ENCODE measurements at places on chromosomes 6 and 20.

DNA sequence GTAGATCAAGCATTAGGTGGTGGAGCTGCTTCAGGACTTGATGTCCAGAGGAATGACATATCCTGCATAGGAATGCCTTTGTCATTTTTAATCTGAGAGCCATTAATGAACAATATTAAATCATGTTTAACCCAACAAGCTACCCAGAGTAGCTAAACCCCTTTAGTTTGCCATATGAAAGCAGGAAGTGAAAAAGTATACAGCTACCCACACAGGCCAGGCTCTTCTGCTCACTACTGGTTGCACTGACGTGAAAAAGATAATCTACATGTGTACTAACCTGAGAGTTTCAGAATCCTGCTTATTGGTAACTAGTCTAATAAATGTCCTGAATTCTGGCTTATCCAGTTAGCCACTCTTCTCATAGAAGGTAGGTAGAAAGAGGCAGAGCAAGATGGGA lies 19.9 kb downstream of the GLYATL3 start:
- DNase-seq, result no peak

DNA sequence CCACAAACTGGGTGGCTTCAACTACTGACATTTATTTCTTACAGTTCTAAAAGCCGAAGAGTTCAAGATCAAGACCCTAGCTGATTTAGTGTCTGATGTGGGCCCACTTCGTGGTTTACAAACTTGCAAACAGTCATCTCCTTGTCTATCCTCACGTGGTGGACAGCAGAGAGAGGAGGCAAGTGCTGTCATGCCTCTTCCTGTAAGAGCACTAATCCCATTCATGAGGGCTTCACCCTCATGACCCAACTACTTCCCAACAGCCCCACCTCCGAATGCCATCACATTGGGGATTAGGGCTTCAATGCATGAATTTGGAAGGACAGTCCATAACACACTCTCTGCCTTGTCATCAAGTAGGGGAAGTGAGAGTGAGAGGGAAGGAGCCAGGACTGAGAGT lies 15.6 kb upstream of the ISM1 start:
- no peak for DNase-seq

- DNase-seq, result no peak
Observed at GRCh38 chr20:62025832-62026563, 39.7 kb downstream of the TAF4 start.

GRCh38 chr6:82298012-82298411 lies 50.5 kb upstream of the IBTK start:
- no peak for DNase-seq

DNA sequence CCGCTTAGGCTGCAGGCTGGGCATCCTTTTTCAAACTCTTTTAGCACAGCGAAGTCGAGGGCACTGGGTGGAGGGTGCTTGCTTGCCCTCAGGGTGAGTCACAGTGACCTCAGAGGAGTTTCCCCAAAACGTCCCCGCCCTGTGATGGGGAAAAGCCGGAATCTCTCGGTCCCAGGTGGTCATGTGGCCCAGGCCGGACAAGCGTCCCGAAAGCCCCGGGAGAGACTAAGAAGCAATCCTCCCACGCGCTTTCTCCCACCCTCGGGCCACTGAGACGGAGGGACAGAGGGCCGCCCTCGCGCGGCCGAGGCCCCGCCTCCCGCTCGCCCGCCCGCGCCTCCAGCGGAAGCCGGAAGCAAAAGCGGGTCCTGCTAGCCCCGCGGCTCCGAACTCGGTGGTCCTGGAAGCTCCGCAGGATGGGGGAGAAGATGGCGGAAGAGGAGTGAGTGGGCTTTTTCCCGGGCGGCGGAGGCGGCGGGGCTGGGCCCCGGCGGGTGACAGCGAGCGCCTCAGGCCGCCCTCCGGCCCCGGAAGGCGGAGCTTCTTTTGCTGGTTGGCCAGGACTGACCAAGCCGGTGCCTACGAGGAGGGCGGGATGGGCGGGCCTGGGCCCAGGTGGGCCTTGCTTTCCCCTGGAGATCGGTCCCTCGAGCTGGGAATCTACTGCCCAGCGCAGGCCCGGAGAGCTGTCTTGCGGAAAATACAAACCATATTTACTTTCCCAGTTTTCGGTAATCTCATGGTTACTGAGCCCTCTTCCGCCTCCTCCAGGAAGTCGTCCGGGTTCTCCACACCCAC lies at the start of gene SLC9A8:
TSS of gene SLC9A8 (plus strand) at position 322 of the 798 bp plus-strand sequence. CDS start at position 417, 95 bp downstream.
- peak; percentile 85 for DNase-seq

DNA sequence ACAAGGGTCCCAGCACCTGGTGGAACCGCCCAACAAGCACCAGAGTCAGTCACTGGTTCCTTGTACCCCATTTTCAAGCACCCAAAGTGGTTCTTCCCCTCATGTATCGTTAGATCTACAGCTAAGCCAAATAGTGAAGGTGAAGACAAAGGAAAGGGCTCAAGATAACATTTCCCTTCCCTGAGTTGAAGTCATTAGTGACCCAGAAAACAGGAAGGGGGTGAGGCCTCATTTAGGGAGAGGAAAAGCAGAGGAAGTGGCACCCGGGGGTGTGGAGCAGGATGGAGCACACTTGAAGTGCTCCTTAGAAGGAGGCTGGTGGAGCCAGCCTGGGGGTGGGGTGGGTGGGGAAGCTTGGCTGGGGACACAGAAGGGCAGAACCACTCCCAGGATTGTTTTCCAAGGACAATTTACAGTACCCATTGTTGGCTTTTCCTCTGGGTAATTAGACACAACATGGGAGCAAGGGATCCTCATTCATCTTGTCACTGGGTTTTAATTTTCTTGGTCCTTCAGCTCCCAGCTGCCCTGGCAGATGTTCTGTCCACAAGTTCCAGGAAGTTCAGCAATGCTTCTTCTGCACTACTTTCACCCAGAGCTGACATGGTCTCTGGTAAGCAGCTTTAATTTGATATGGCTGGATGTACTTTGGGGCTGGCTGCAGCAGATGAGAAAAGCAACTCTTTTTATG lies 73.3 kb upstream of the CD93 start:
- DNase-seq, result no peak

DNA sequence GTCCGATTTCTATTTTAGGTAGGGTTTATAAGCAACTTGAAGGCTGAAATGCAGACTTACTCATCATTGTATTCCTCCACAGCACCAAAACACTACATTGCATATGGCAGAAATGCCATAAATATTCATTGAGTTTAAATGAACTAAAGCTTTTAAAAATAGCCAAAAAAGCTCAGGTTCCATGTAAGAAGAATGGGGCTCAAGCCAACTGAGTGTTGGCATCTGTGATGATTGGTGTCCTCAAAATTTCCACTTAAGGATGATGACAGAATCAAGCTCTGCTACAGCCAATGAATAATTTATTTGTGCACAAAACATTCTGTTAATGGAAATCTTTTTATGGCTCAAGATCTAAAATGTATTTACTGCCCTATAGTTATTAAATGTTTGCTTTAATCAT lies 115.4 kb downstream of the HIVEP2 start:
- no peak for DNase-seq

- DNase-seq, result no peak
Observed at GRCh38 chr6:38033442-38033982, 214.0 kb downstream of the ZFAND3 start.

DNA sequence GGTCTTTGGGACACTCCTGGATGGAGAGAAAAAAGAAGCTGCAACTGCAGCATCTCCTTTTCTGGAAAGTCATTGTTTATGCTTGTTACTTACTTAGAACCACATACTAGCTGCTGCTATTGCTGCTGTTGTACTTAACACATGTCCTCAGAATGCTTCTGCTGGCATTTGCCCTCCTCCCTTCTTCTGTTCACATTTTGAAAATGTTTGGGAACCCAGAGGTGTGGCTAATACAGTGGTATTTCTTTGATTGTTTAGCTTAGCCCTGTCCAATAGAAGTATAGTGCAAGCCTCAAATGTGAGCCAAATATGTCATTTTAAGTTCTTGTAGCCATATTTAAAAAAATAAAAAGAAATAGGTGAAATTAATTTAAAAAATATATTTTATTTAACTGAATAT lies 8.4 kb downstream of the DTD1 start:
- no peak for DNase-seq

- peak; percentile 48 for DNase-seq
Observed at GRCh38 chr6:56540232-56541029, 102.3 kb downstream of the DST start.

GRCh38 chr6:111087871-111088667 lies 766 bp downstream of the SLC16A10 start:
- peak; percentile 7 for DNase-seq

GRCh38 chr6:170553534-170554012 lies 466 bp upstream of the PSMB1 start:
- DNase-seq, result no peak

GRCh38 chr6:31272436-31272835 lies 544 bp upstream of the HLA-C start:
- DNase-seq, result no peak

DNA sequence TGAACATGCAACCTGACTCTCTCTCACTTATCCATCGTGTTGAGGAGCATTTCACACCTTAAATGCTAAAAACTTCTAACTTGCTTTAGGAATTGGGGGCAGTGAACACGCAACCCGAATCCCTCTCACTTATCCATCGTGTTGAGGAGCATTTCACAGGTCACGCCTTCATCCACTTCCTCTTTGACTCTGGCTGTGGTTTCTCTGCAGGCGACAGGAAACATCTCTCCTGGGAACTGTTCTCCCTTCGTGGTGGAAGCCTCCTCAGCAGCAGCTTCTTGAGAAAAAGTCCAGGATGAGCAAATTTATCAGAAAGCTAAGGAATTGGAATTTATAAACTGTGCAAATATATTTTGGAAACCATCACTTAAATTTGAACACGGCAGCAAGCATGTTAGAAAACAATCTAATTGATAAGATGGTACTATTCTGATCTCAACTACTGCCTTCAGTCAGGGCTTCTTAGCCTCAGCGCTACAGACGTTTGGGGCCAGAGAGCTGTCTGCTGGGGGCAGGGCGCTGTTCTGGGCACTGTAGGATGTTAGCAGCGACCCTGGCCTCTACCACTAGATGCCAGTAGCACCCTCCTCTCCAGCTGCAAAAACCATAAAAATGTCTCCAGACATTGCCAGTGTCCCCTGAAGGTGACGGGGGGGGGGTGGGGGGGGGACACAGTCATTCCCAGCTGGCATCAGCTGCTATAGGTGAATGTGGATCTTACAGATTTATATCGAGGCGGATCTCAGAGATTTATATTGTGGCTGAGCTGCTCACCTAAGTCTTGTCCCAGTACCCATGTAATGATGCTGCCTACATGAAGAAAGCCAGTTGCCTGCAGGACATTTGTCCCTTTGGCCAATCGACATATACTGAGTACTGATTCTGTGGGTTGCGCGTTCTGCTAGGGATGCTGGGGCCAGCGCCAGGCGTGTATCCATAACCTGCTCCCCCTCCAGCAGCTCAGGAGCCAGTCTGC lies 26.2 kb downstream of the CTCFL start:
- DNase-seq, result peak; percentile 18

GRCh38 chr6:15089569-15090144 lies 156.2 kb upstream of the JARID2 start:
- DNase-seq, result no peak

DNA sequence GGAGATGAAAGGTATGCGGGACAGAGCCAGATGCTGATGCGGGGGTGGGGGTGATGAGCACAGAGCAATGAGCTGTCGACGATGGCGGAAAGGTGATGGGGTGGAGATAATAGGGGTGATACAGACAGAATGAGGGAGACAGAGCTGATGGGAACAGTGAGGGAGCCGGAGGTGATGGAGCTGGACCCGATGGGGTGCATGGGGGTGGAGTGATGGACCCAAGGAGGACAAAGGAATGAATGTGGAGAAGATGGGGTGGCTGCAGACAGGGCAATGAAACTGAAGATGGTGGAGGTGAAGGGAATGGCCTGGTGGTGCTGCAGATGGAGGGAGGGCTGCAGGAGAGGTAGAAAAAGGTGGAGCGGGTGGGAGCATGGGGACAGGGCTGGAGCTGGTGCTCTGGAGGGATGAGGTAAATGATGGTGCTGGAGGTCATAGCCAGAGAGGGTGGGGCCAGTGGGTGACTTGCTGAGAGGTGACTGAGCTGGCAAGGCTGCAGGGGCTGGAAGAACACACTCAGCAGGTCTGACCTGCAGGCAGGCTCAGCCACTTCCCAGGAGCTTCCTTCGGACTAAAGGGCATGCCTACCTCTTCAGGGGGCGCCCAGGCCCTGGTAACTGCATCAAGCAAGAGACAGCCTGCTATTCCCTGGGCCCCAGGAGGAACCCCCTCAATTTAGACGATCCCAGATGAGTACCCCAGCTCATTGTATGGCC lies 6.0 kb upstream of the FOXS1 start:
- no peak for DNase-seq

DNA sequence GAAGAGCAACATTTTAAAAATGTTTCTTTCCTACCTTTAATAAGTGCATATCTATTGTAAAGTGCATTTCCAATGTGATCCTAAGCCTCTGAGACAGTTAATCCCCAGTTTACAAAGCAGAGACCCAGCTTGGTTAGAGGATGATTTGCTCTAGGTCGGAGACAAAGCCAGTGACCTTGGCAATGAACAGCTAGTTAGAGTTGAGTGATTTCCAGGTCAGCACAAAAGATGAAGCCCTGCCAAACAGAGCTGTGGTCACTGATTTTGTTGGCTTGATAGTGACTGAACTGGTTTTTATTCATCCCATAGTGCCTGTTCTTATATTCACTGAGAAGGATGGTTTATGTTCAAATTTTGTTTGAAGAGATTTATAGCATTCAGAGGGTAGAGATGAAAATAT lies 56.6 kb upstream of the CD83 start:
- no peak for DNase-seq

- DNase-seq, result no peak
Observed at GRCh38 chr6:148738946-148739821, 7.6 kb upstream of the UST start.

Data from NCI-H1092 treated with DMSO at 0.1 percent for 48 hours (cell line).